ENCODE measurements at places on chromosomes 6 and 20. TPM values are rescaled to one million over a fixed set of nuclear protein-coding genes. Genes with fewer than 3 reads are reported as not detected.

DNA sequence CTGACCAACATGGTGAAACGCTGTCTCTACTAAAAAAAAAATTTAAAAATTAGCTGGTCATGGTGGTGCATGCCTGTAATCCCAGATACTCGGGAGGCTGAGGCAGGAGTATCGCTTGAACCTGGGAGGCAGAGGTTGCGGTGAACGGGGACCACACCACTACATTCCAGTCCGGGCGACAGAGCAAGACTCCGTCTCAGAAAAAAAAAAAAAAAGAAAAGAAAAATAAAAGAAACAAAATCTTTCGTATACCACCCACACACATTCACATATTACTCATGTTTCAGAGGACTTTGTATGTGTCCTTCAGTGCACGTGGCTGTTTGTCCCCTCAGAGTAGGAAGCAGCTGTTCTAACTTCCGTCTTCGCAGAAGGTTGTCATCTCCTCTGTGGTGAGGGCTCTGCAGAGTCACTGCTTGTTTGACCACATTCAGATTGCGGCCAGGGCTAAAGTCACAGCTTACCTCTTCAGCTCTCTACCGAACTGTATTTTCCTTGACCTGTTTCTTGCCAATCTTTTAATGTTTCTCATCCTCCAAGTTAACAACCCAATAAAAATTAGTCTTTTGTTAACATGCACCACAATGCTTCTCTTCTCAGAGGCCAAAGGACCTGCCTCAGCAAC, 36.6 kb upstream of the HIVEP1 start:
- H3K27me3 ChIP-seq, result no peaks in the 10 kb centered on the region
- H3K36me3 ChIP-seq, result no peaks in the 10 kb centered on the region
- H3K4me3 ChIP-seq, result no peak overlapping the region
- peaks cover 7% of the 10 kb centered on the region for H3K4me1 ChIP-seq
- H3K27ac ChIP-seq, result no peak overlapping the region

DNA sequence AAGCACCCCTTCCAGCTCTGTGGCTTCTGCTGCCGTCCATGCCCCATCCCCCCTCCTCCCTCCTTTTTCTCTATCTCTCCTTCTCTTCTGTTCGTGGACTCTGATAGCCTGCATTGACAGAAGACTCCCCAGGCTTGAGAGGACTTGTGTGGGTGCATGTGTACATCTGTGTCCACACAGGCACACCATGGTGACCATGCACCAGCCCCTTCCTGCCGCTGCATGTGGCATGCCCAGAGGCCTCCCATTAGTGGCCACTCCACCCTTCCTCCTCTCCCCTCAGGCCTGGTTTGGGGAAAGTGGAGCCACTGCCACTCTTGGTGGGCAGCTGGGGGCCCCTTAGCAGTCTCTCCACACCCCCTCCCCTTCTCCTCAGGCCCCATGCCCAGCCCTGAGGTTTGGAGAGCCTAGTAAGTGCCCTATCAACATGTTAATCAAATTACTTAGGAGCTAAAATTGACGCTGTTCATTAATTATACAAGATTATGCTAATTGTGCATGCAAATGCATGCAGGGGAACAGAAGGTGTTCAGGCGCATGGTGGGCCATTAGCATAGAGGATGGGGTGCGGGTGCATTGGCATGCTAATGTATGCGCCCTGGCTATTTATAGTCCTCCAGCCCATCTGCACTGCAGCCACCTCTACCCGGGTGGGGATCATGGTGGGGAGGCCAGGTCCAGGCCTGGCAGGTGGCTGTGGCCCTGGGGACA, 45.9 kb downstream of the EBF4 start:
- H3K27ac ChIP-seq, result no peak overlapping the region
- H3K4me1 ChIP-seq, result no peaks in the 10 kb centered on the region
- H3K4me3 ChIP-seq, result no peak overlapping the region
- H3K27me3 ChIP-seq, result peaks cover 19% of the 10 kb centered on the region
- DNase-seq, result no peak
- no peaks in the 10 kb centered on the region for H3K36me3 ChIP-seq

DNA sequence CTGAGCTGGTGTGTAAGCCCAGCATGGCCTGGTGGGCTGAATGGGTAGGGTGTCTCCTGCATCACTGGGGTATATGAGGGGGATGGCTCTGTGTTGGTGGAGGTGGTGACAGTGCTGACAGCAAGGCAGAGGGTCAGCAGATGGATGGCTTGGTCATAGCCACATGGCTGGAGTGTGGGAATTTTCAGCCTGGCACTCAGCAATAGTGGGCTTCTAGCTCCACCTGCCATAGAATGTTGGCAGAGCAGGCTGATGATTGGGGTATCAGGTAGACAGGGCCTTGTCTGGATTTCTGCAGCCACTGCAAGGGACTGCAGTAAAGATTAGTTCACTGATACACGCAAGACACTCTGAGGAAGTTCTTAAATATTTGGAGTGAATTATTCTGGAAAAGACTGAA, 137.5 kb upstream of the BACH2 start:
- no peak overlapping the region for H3K4me3 ChIP-seq
- H3K4me1 ChIP-seq, result no peaks in the 10 kb centered on the region
- no peak for DNase-seq
- no peaks in the 10 kb centered on the region for H3K36me3 ChIP-seq
- H3K27me3 ChIP-seq, result no peaks in the 10 kb centered on the region

- DNase-seq, result no peak
- no peak overlapping the region for H3K27ac ChIP-seq
- H3K4me3 ChIP-seq, result no peak overlapping the region
- no peaks in the 10 kb centered on the region for H3K27me3 ChIP-seq
- no peaks in the 10 kb centered on the region for H3K4me1 ChIP-seq
Measured at GRCh38 chr6:77774457-77774856, 121.6 kb downstream of the MEI4 start.

- no peak overlapping the region for H3K4me3 ChIP-seq
- no peak for DNase-seq
- no peaks in the 10 kb centered on the region for H3K4me1 ChIP-seq
- H3K27me3 ChIP-seq, result no peaks in the 10 kb centered on the region
Measured at GRCh38 chr6:96058082-96058481, 42.3 kb downstream of the FUT9 start.

DNA sequence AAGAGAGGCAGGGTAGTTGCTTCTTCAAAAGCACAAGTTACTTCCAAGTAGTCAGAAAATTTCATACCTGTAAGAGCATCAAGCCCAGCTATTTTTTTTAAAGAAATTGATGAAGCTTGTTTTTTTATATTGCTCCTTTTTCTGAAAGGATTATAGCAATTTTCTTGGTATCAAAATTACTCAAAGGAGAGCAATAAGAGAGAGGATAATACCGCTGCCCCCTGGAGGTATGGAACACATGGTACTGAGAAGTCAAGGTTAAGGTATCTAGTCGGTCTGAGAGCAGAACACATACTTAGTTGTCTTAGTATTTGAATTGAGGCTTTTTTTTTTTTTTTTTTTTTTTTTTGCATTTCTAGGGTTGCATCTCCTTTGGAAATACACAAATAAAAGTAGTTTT, 59.4 kb downstream of the ADGRF5 start:
- DNase-seq, result no peak
- H3K27ac ChIP-seq, result no peak overlapping the region
- no peak overlapping the region for H3K4me3 ChIP-seq
- no peaks in the 10 kb centered on the region for H3K4me1 ChIP-seq

- H3K36me3 ChIP-seq, result no peaks in the 10 kb centered on the region
- no peak for DNase-seq
- no peak overlapping the region for H3K4me3 ChIP-seq
- no peak overlapping the region for H3K27ac ChIP-seq
- peaks cover 24% of the 10 kb centered on the region for H3K27me3 ChIP-seq
Measured at GRCh38 chr6:37552267-37552666, 52.6 kb upstream of the CCDC167 start.

DNA sequence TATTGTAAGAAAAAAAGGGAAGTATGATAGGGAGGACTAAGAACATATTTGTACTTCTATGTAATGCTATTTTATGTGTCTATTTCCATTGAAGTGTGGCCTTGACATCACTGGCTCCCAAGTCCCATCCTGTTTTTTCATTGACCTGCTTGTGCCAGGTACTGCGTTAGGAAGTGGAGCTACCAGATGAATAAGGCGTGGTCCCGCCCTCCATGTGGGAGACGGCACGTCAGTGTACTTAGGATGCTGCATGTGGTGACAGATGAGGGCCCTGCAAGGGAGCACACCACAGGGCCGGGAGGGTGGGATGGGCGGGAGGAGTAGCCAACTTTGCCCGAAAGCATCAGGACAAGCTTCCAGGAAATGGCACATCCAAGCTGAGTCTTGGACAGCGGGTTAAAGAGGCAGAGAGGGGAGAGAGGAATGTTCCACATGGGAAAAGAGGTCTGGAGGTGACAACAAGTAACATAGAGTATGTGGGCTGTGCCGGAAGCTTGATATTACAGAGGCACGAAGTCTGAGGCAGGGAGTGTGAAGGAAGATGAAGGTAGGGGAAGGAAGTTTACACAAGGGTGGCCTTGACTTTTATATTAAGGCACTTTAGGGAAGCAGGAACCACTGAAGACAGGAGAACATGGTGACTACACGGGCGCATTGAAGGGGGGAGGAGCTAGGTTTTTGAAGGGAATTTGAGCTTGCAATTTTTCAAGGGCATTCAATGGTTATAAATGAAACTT, 140.6 kb downstream of the MTHFD1L start:
- peaks cover 30% of the 10 kb centered on the region for H3K4me1 ChIP-seq
- DNase-seq, result no peak
- H3K4me3 ChIP-seq, result no peak overlapping the region
- H3K36me3 ChIP-seq, result no peaks in the 10 kb centered on the region

DNA sequence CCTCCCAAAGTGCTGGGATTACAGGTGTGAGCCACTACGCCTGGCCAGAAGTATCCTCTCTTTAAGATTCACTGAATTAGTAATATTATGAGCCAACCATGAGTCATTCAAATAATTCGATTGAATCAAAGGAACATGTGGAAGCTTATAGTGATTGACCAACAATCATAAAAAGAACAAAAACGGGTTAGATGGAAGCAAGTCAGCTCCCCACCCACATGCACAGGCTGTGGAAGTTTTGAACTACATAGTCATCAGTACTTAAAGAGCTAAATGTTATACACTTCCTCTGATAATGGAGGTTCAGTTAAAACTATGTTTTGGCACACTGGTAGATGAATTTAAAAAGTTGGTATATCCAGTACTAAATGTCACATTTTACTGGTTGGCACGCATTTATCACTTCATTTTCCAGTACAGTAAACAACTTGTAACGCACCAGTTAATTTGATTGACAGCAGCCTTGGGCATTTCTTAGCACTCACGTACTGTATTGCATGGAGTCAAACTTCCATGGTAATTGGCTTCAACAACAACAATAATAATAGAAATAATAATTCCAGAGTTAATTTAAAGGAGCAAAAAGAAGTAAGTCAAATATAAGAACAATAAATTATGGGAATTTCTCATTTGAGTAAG, 1107.3 kb upstream of the MAP3K7 start:
- no peaks in the 10 kb centered on the region for H3K4me1 ChIP-seq
- no peak overlapping the region for H3K4me3 ChIP-seq
- no peak for DNase-seq
- no peaks in the 10 kb centered on the region for H3K36me3 ChIP-seq
- H3K27ac ChIP-seq, result no peak overlapping the region
- H3K27me3 ChIP-seq, result no peaks in the 10 kb centered on the region

- peaks cover under 1% of the 10 kb centered on the region for H3K4me1 ChIP-seq
- no peak overlapping the region for H3K27ac ChIP-seq
- no peak overlapping the region for H3K4me3 ChIP-seq
- no peaks in the 10 kb centered on the region for H3K27me3 ChIP-seq
Measured at GRCh38 chr20:20791664-20792568, 79.5 kb upstream of the RALGAPA2 start.

DNA sequence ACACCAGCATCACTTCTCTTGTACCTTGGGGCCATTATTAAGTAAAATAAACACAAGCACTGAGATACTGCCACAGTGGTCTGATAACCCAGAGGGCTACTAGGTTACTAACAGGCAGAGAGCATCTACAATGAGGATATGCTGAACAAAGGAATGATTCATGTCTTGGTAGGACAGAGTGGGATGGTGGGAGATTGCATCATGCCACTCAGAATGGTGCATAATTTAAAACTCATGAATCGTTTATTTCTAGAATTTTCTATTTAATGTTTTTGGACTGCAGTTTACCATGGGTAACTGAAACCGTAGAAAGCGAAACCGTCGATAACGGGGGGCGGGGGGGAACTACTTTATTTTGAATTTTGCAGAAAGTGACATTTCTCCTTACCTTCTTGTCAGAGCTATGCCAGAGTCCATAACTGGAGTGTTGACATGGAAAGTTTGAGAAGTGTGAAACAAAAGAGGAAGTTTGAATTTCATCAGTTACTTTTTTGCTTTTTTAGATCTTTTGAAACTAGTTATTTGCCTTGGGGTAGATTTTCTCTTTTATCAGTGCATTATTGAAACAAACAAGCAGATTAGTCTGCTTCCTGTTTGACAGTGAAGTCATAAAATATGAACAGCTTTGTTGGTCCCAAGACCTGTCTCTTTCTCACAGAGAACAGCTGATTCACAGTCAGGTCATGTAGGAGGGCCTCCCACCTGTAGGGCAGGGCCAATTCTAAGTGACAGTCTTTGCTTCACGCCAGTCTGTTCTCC, 124.9 kb downstream of the KLHL32 start:
- no peak overlapping the region for H3K4me3 ChIP-seq
- H3K4me1 ChIP-seq, result no peaks in the 10 kb centered on the region
- H3K36me3 ChIP-seq, result no peaks in the 10 kb centered on the region
- no peaks in the 10 kb centered on the region for H3K27me3 ChIP-seq
- no peak overlapping the region for H3K27ac ChIP-seq
- no peak for DNase-seq

DNA sequence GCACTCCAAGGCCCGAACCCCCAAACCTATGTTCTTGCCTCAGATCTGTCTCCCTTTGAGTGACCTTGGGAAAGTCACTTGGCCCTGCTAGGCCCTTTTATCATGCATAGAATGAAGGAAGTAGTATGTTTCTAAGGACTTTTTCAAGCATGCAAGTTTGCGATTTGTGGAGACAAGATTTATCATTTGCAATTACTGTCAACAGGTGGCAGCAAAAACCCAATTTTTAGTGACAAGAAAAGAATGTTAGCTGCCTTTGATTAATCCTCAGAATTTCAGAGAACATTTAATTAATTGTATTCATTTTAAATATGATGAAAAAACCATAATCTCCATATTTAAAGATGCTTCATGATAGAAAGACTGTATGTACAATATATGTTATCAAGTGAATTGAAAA, 28.3 kb upstream of the PREP start:
- H3K27ac ChIP-seq, result no peak overlapping the region
- no peaks in the 10 kb centered on the region for H3K27me3 ChIP-seq
- H3K4me3 ChIP-seq, result no peak overlapping the region
- no peaks in the 10 kb centered on the region for H3K36me3 ChIP-seq

MAS1 gene
- not detected for total RNA-seq

KCNQ5 gene
- 2.3 TPM for total RNA-seq

ADGRF4 gene
- 0.08 TPM for total RNA-seq

TMEM14C gene
- 81.8 TPM for total RNA-seq

MRS2 gene
- 29.7 TPM for total RNA-seq

Data from left lung (tissue), 14 donors.